ENCODE measurements at places on chromosomes 7 and 10.

GRCh38 chr7:138663725-138664710 is 37.1 kb downstream of the SVOPL start:
- DNase-seq: no peak

- DNase-seq: no peak
Observed at GRCh38 chr7:117117172-117117571, 163.9 kb downstream of the ST7 start.

DNA sequence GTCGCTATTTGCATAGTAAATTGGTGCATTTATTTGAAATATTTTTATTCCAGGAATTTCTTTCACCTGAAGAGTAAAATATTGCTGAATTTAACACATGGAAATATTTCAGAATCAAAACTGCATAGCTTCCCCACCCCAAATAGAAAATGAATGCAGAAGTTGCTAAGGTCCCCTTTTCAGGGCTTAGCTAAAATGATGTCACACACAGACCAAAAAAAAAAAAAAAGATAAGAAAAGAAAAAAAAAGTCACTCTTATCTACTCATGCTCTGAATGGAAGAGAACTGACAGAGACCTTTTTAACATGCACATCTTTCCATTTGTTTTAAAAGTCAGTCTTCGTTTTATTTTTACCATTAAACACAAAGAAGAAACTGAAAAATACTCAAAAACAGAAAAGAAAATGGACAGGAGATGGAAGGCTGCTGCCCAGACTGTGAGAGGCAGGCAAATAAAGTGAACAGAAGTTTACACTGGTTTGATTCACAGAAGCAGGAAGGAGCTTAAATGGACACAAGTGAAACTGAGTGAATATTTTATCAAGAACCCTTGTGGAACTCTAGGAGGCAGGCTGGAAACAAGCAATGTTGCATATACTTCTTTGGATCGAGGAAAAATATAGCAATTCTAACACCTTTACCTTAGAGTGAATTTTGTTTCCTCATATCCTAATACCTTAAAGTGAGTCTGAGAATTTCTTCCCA is 32.0 kb downstream of the PSMC2 start:
- no peak for DNase-seq

- no peak for DNase-seq
Observed at GRCh38 chr7:68121655-68122054, 1125.0 kb downstream of the TYW1 start.

GRCh38 chr7:131244259-131244852 is 83.3 kb upstream of the MKLN1 start:
- no peak for DNase-seq

GRCh38 chr7:130721486-130722277 is 12.3 kb downstream of the KLF14 start:
- no peak for DNase-seq

DNA sequence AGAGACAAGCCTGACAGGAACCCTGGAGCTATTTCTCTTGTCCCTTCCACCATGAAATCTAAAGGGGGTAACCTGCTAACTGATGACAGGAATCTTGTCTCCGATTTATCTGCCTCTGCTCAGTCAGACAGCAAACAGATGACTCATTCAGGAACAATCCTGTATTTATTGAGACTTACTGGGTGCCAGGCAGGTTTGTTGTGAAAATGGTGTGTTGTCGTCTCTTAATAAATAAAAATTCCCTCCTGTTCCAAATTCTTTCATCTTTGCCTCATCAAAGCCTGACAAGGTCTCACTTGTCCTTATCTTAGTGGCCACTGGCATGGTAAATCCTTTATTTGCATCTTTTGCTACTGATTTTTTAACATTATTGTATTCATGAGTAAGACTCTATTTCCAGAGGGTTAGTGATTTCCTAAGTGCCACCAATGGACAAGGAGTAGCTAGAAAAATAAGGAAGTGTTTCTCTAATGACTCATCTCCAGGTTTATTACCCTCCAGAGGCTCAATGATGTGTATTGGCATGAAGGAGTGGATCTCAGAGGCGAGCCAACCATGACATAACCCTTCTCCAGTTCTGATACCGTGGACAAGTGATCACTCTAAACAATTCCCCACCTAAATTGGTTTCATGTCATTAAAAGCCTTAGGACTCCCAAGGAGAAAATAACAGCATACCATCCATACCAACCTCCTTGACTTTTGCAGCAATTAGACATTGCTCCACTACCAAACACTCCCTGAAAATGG is 724.0 kb downstream of the GRID1 start:
- no peak for DNase-seq

DNA sequence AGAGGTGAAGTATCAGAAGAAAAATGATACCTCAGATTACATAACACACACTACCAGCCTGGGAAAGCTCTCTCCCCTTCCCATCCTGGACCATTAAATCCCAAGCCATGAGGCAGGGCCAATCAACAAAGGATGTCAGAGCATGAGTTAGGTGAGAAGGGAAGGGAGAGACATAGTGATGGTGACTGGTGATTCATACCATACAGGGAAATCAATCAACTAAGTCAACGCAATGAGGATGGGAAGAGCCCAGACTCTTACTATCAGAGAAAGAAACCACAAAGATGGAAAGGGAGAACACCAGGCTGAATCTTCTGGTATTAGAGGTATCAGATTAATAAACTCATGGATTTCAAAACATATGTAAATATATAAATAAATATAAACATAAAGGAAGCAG is 185.4 kb downstream of the KMT2E start:
- DNase-seq: no peak

- DNase-seq: no peak
Observed at GRCh38 chr10:14306190-14306589, 24.5 kb downstream of the FRMD4A start.

GRCh38 chr10:127036987-127037386 is 131.8 kb downstream of the DOCK1 start:
- no peak for DNase-seq

GRCh38 chr10:13853854-13854253 is 267.1 kb downstream of the PRPF18 start:
- DNase-seq: no peak

DNA sequence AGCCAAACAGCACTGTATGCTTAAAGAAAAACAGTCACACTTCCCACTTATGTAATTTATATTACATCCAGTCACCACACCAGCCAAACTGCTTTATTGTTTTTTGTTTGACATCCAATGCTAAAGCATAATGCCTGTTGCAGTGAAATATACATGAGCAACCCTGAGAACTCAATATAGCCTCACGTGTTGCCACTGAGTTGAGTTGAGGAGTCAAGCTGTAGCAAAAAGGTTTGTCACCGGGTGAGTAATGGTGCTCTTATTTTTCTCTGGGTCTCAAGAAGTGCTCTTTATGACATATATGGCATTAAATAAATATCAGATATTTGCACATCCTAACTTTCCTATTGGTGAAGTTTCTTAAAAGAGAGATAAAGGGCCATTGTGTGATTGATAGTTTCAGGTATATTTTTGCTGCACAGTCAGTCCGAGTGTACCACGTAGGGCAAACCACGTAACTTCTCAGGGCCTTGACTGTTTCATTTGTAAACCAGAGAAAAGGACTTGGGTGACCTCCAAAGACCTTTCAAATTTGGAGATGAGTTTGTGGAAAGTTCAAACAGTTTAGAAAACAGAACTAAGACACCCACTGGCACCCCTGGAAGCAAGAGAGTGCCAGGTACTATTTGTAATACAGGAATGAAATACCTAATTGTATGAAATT is 168.5 kb downstream of the CFTR start:
- DNase-seq: no peak

DNA sequence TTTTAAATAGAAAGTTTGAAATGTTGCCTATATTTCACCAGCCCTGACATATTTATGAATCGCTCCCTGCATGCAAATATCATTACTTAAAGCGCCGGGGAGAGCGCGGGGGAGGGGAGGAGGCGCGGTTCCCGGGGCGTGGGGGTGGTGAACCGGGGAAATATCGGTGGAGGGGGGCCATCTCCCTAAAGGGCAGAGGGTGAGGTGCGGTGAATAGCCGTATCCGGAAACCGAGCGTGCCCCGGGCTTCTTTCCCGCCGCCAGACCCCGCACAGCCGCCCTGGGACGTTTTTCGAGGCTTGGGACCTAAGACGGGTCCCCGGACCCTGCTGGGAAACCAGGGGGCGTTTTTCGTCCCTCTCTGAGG is 6.9 kb upstream of the ZNF503 start:
- DNase-seq: no peak

GRCh38 chr10:74238031-74238431 is 87.0 kb downstream of the ADK start:
- no peak for DNase-seq
